ENCODE measurements at places on chromosomes 6 and 20.
A peak's percentile ranks its signal among the peaks of the same experiment; 100 is the strongest.

- no peak for DNase-seq
Measured at GRCh38 chr20:23013429-23013828, 21.7 kb upstream of the SSTR4 start.

GRCh38 chr20:11247046-11248010, 573.5 kb upstream of the JAG1 start:
- no peak for DNase-seq

DNA sequence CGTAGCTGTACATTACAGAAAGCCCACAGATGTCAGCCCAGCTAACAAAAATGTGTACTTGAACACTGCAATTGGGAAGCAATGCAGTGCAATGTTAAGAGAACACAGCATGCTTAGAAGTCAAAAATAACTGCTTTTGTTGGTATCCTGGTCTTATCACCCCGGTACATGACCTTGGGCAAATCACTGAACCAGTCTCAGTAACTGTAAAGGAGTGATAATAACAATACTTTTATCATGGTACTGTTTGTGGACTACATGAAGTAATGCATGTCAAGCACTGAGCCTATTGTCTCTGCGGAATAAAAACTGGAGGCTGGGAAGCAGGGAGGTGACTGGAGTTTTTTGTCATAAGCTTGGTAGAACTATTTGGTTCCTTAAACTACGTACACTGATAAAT, 44.7 kb upstream of the SPDEF start:
- no peak for DNase-seq

DNA sequence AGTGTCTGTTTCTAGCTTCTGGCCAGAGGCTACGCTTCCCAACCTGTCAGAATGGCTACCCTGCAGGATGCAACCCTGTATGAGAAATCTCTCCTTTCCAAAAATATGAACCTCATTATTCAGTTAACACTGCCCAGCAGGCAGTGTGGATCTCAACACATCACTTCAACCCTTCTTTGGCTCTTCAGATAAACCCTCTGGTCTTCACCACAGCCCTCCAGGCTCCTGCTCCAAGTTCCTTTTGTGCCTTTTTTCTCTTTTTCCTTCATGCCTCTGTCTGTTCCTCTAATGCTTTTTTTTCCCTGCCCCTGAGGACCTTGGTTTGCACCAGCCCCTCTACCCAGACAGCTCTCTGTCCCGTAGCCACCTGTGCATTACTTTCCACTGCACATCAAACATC, 207.4 kb downstream of the MYLK4 start:
- no peak for DNase-seq

- DNase-seq: no peak
Measured at GRCh38 chr6:33914645-33915044, 110.8 kb upstream of the MLN start.

- no peak for DNase-seq
Measured at GRCh38 chr6:138865480-138866109, 69.7 kb downstream of the ECT2L start.

DNA sequence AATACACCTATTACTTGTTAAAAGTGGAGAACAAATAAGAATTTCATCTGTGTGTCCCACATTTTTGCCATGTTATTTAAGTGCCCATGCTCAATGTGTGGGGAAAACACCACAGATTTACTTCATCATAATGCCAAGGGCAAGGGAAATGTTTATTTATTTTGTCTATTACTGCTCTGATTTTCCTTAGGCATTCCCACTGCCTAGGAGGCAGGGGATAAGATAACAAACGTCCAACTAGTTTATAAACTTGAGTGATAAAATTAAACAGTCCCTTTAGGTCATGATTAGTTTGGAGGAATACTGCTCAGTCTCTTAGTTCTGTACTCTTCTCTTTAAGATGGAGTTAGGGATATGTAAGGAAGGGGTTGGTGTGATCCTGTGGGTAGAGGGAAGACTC, 598.4 kb upstream of the MARCKS start:
- DNase-seq: no peak

GRCh38 chr6:154458565-154459470, 51.7 kb downstream of the CNKSR3 start:
- DNase-seq: no peak

DNA sequence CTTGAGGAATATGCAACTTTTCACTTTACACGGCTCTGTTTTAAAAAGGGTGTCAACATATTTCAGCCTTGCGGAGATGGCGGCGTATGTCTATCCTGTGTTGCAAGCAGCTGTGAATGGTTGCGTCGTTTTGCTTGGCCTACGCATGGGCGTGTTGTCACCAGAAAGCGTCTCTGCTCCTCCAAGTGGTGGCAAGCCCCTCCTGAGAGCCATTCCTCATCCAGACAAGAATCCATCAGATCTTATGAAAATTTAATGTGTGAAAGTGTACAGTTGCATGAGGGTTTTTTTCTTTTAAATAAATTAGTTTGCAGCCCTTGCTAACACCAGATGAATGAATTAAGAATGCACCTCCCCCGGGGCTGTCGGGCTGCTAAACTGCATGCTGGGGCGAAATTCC, 114.4 kb downstream of the PHACTR3 start:
- no peak for DNase-seq

GRCh38 chr6:12661432-12662089, 55.0 kb upstream of the PHACTR1 start:
- DNase-seq: no peak

DNA sequence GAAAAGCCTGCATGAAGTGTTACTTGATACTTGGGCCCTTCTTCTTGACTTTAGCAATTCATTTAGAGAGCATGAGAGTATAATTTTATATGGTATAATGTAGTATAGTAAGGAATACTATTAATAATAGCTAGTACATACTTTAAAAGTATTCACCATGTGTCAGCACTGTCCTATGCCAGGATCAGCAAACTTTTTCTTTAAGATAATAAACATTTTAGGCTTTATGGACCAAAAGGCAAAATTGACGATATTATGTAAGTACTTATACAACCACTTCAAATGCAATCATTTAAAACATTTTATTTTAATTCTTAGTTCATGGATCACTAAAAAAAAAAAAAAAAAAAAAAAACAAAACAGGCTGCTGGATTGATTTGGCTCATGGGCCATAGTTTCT, 163.9 kb downstream of the IBTK start:
- DNase-seq: no peak

- DNase-seq: no peak
Measured at GRCh38 chr20:3738111-3739053, 5.9 kb downstream of the HSPA12B start.

GRCh38 chr6:32393665-32394420, 13.1 kb downstream of the BTNL2 start:
- DNase-seq: no peak

DNA sequence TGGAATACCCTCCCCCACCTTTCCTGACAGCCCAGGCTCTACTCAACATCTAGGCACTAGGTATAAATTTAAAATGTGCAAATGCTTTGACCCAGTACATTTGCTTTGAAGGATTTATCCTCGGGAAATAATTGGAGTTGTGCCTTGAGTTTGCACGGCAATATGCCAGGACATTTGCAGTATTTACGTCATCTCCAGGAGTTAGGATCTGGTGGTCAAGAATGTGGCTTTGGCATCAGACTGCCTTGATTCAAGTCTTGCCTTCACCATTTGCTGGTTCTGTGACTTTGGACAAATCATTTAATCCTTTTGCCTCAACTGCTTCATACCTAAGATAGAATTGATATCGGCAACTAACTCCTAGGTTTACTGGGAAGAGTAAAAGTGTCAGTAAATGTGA, 169.6 kb downstream of the PLCB1 start:
- DNase-seq: no peak

DNA sequence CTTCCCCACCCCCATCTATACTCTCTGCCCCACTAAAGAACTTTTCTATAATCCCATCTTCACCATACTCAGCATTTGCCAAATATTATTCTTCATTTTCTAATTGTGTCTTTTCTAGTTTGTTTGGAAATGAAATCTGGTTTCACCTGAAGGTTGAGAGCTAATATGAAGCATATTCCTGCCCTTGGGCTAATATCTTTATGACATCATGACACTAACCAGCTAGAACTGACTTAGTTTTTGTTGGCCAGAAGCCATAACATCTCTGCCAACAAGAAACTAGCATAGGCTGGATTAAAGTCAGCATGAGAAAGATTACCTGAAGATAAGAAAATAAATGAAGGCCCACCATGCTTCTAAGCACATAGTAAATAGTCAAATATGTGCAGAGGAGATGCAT, 16.7 kb downstream of the UNC5CL start:
- no peak for DNase-seq

DNA sequence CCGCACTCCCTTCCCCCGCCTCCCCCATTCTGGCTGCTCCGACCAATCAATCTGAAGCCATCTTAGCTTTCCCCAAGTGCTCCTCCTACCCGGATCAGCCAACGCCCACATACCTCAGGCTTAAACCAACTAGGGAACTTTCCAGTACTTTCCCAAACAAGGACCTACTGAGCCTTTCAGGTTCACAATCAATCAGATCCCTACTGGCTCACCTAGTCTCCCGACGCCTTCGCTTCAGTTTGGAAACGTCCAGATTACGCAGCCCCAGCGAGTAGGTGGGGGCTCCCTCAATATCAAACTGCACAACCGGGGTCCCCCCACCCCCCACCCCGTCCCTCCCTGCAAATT, 432 bp downstream of the HSPA1L start:
- peak; percentile 95 for DNase-seq

DNA sequence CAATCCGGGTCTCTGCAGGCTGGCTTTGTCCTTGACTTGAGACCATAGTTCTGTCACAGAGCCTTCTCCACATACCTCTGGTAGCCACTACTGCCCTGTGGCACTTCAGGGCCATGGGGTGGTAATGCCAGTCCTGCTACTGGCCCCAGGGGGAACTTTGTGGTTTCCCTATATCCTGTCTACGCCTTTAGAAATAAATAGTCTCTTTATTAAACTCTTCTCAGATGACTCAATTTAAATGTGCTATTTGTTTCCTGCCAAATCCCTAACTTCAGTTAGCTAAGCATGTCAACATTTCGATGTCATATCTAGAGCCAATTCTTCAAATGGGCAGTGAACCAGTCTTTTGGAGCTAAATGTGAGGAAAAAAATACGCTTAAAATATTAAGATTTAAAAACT, 60.1 kb downstream of the SEL1L2 start:
- DNase-seq: peak; percentile 24

GRCh38 chr6:14831937-14832336, 413.9 kb upstream of the JARID2 start:
- DNase-seq: no peak
